8988T (cell line): ENCODE measurements at places on chromosomes 6 and 20.

GRCh38 chr20:59023616-59024015 lies 4.4 kb downstream of the TUBB1 start:
- no peak for DNase-seq

GRCh38 chr6:63663956-63664281 lies 28.3 kb downstream of the PHF3 start:
- DNase-seq, result no peak

- no peak for DNase-seq
These were observed 107.6 kb downstream of the THBS2 start for GRCh38 chr6:169145991-169146501.

DNA sequence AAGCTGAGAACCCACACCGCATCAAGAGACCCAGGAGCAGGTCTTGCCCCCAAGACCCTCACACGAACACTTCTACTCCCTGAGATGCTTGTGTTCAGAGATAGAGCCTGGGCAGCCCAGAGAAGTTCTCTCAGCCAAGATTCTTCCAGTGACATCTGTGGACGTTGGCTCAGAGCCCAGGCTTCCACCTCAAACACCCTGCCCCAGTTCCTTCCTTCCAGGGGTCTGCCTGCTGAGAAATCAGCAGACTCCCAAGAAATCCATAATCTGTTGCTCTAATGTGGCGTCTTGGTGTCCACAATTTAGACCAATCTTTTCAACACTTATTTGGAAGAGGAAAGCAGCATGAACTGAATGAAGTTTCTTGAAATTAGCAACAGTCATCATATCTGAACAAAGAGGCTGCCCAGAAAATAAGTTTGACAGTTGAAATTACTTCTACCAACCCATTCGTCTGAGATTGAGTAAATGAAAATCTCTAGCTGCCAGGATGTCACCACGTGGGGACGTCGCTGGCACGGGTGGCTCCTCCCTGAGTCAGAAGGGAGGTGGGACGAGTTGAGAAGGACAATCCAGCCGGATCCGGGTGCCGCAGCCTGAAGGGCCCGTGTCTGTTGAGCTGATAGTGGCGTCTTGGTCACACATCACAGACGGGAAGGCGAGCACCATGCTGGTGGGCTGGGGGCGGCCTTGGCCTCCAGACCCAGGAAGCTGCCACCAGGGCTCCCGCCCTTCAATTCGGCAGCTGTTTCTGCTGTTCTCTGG lies 400.9 kb downstream of the TAF4 start:
- no peak for DNase-seq

DNA sequence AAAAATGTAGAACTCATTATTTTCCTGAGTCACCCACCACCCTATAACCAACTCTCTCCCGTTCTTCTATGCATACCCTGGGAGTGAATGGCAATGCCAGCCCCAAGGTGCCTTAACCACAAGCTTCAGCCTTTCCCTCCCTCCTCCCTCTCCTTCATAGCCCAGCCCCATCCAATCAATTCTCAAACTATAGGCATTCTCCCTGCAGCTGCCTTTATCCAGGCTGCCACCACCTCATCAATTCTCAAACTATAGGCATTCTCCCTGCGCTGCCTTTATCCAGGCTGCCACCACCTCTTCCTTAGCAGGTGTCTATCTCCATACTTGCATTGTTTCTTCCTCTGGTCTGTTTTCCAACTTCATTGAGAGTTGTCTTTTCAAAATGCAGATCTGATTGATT lies 77.1 kb downstream of the PLEKHG1 start:
- no peak for DNase-seq

DNA sequence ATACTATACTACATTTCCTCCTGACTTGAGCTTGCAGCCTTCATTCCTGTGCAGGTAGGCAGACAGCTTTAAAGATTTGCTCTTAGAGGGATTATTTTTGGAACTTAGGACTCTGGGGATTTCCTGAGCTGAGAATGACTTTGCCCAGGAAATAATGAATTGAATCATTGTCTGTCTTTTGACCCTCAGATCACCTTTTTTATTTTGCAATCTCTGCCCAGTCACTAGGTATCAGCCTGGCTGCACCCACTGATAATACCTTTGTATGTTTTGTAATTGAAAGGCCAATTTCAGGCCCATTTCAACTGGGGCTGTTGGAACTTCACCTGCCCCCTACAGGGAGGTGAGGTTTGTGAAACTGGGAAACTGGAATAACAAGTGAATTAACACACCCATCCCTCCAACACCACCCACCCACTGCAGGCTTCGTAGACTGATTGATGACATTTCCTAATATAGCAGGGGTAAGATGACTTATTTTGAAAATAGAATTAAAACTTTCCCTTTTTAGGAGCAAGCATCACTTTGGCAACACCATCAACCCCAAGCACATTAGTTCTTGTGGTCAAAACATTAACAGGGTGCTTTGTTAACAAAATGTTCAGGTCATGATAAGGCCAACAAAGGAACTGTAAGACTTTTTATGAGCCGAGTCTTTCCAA lies 157.1 kb upstream of the CENPW start:
- no peak for DNase-seq

- no peak for DNase-seq
These were observed 3.4 kb downstream of the THEMIS start for GRCh38 chr6:127897484-127897883.

DNA sequence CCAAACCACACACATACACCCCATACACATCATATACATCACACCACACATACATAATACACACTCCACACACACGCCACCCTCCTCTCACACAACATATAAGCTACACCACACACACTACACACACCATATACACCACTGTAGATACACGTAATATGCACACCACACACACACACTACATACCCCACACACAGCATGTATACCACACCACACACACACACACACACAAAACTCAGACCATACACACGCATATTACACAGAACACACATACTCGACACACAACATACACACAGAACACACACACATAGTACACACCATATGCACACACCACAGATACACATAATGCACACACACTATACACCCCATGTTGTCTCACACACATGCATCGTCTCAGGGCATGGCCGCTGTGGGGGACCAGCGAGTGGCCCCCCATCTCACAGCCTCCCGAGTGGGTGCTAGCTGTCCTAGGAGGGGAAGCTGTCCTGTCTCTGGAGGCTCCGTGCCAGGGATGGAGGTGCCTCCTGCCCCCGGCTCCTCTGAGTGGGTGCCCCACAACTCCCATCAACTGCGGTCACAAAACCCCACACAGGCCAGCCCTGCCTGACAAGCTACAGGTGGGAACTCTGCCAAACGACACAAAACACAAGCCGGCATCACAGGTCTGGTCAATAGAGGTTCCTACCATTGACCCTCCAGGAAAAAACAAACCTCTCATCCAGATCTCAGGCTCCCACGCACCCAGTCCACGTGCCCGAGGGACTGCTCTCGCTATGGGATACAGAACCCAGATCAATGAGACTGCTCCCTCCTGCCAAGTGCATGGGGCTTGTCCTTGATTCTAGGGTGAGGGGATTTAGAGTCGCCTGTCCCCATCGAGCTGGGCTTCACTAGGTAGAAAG lies 49.1 kb downstream of the DACT2 start:
- no peak for DNase-seq

GRCh38 chr6:13453771-13454251 lies 33.6 kb downstream of the GFOD1 start:
- no peak for DNase-seq

DNA sequence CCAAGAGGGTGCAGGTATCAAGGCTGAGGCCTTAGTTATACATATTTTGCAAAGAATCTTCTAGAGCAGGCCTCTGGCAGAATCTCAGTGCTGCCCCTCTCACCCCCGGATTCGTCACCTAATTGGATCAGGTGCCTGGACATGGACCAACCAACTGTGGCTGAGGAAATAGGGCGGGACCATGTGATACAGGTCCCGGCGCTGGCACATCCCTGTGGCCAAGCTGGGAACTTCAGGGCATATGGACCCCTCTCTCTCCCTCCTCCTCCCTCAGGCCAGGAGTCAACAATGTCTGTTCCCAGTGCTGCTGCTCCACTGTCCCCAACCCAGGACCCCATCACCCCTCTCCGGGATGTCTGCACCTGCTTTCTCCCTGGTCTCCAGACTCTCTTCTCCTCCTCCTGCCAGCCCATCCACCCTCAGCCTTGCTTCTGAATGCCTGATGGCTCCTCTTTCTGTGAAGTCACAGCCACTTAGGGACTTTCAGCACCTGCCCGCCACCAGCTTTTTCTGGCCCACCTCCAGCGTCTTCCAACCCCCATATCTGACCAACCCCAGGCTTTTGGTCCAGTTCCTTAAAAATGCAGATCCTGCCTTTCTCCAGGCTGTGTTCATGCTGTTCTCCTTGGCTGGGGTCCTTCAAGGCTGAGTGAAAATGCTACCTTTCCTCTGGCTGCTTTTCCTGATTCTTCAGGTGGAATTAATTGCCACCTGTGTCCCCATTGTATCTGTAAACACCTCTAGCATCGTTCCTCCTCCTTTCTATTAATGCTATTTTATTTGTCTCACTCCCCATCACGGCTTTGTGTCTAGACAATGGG lies 19.0 kb upstream of the MLN start:
- DNase-seq, result peak; percentile 91

DNA sequence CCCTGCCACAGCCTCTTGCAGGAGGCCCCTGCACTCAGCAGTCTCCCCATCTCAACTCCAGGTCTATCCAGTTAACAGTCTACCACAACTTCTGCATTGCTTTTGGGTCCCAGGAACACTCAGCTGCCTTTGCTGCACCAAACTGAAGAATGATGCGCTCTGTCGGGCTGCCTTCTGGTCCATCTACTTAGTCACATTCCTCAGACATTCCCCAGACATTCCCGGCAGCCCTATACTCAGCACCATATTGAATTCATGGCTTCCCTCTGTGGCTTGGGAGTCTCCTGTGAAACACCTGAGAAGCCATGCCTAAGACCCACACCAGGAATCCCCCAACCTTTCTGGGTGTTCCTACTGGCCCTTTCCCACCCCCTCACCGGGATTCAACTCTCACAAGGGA lies 99.6 kb upstream of the COL21A1 start:
- DNase-seq, result no peak

DNA sequence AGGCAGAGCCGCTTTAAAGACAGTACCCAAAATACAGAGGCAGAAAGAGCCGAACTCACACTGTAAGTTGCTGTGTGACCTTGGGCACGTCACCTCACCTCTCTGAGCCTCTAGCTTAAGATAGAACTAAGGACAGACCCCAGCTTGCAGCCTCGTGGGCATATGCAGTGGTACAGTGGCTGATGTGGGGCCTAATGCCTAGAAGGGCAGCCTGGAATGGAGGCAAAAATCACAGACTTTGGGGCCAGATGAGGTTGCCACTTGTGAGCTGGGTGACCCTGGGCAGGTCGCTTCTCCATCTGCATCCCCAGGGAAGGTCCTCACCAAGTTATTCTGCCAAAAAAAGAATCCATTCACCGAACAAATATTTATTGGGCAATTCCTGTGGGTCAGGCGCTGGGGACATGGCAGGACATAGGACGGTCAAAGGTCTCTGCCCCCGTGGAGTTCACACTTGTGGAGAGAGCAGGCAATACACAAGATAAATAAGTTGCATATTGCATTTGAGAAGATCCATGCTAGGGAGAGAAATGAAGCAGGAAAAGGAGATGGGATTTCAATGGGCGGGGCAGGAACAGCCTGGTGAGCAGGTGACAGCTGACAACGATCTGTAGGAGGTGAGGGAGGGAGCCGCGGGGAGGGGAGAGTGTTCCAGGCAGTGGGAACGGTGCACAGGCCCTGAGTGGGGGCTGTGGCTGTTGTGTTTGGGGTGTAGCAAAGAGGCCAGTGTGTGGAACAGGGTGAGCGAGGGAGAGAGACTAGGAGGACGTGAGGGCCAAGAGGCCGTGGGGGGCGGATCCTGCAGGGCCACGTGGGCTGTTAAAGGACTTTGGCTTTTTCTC lies 115.2 kb downstream of the CEBPB start:
- no peak for DNase-seq

DNA sequence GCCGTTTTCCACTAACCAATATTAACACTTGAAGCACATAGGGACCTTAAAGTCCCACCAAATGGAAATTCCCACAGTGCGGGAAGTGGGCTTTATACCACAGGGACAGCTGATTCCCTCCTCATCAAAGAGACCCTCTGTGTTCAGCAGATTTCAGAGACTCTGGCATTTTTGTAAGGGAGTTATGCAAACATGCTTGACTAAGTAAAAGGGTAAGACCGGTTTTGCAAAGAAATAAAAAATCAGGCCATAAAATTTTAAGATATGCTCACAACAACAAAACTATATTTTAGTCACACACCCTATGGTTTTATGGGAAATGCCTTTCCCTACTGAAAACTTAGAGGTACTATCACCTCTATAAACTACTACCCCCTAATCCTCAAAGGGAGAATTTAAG lies 45.4 kb upstream of the SPTLC3 start:
- DNase-seq, result no peak

GRCh38 chr6:36141091-36141490 lies 10.8 kb downstream of the MAPK13 start:
- DNase-seq, result no peak

DNA sequence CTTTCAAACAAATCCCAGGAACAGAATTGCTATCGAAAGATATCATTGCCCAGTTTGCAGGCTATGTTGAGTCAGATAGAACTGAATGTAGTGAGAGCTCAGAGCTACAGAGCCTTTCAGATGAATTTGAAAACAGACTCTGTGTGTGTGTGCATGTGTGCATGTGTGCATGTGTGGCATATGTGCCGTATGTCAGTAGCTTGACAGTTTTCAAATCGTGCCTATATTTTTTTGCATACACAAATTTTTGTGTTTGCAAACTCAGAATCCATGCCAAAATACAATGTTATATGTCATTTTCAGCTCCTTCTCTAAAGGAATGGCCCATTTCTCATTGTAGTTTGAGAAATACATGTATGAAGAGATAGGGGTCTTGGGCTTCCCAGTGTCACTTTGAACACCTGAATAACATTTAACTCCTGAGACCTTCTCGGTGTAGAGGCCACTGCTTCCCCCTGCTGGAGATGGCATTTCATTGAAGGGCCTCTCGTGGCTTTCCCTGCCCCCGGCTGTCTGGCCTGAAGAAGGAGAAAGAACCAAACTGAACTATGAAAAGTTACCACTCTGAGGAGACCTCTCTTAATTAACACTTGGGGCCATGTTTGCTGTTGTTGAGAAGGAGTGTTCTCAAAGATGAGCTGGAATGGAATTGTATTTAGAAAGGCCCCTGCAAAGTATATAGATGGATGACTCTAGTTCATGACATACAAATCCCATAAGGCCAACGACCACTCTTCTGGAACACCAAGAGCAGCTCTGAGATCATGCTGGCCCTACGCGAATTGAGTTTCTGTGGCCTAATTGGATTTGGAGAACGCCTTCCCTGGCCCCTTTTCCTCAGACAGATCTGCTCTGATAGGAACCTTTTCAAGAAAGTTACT lies 58.7 kb downstream of the VAPB start:
- DNase-seq, result no peak

GRCh38 chr6:81088145-81088544 lies 664.3 kb downstream of the TENT5A start:
- DNase-seq, result no peak

DNA sequence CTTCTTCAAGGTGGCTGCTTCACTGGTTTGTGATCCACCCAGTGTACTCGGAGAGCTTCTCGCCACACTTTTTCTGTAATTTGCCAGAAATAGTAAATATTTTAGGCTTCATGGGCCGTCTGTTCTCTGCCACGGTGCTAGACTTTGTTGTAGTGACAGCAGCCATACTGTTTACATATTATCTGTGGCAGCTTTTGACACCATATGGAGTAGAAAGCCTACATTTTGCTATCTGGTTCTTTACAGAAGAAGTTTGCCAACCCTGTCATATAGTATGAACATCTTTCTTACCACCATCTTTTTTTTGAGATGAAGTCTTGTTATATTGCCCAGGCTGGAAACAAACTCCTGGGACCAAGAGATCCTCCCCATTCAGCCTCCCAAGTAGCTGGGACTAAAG lies 32.5 kb downstream of the FAM209B start:
- DNase-seq, result no peak

GRCh38 chr6:43927532-43928210 lies 157.7 kb downstream of the VEGFA start:
- no peak for DNase-seq
